A549 treated with CpdA at 1 μM for 4 hours (cell line): ENCODE measurements at places on chromosomes 2 and 18. TPM values are rescaled to one million over a fixed set of nuclear protein-coding genes. Genes with fewer than 3 reads are reported as not detected.

LYG1 gene
- 1.3 to 2.0 TPM (median 1.6 TPM) in 5 replicates for total RNA-seq

SETBP1 gene
- 0.58 to 0.76 TPM (median 0.65 TPM) in 5 replicates for total RNA-seq

ANO7 gene
- 1.4 to 2.5 TPM (median 2.1 TPM) in 5 replicates for total RNA-seq

AQP12A gene
- total RNA-seq, result not detected in 5 replicates

LPIN2 gene
- 12.2 to 15.9 TPM (median 14.7 TPM) in 5 replicates for total RNA-seq

REG1B gene
- total RNA-seq, result not detected in 5 replicates

KLHL41 gene
- 0.15 to 0.76 TPM (median 0.45 TPM) in 4 of 5 replicates, not detected in the other for total RNA-seq

CCDC85A gene
- 0.05 to 0.12 TPM (median 0.10 TPM) in 5 replicates for total RNA-seq

FOXD4L1 gene
- total RNA-seq, result 0.30 to 0.69 TPM (median 0.45 TPM) in 5 replicates

CD8A gene
- 0.20 to 0.39 TPM (median 0.25 TPM) in 5 replicates for total RNA-seq

CRYBA2 gene
- 0.44 TPM in 1 of 5 replicates, not detected in the others for total RNA-seq

PIEZO2 gene
- 0.41 to 0.79 TPM (median 0.58 TPM) in 5 replicates for total RNA-seq

PSMA8 gene
- not detected in 5 replicates for total RNA-seq

CXCR1 gene
- not detected in 5 replicates for total RNA-seq

SH2D6 gene
- 0.43 to 1.0 TPM (median 0.78 TPM) in 5 replicates for total RNA-seq

ARHGAP15 gene
- total RNA-seq, result not detected in 5 replicates

GREB1L gene
- total RNA-seq, result 1.3 to 2.6 TPM (median 2.1 TPM) in 5 replicates

CCT7 gene
- total RNA-seq, result 586 to 976 TPM (median 613 TPM) in 5 replicates

POTEC gene
- not detected in 5 replicates for total RNA-seq

PAIP2B gene
- total RNA-seq, result 0.26 to 0.37 TPM (median 0.34 TPM) in 5 replicates

SS18 gene
- 48.2 to 61.6 TPM (median 53.0 TPM) in 5 replicates for total RNA-seq

REEP1 gene
- 0.43 to 1.3 TPM (median 0.59 TPM) in 5 replicates for total RNA-seq

WNT6 gene
- 0.08 to 0.13 TPM (median 0.11 TPM) in 4 of 5 replicates, not detected in the other for total RNA-seq

CLEC4F gene
- not detected in 5 replicates for total RNA-seq

SLC8A1 gene
- 0.40 to 0.59 TPM (median 0.48 TPM) in 5 replicates for total RNA-seq

ZNF385B gene
- 0.03 TPM in 1 of 5 replicates, not detected in the others for total RNA-seq

CXCR4 gene
- total RNA-seq, result 0.41 to 1.0 TPM (median 0.55 TPM) in 5 replicates

C2orf72 gene
- 4.5 to 7.6 TPM (median 6.1 TPM) in 5 replicates for total RNA-seq

DQX1 gene
- 0.09 to 0.22 TPM (median 0.13 TPM) in 5 replicates for total RNA-seq

AKAIN1 gene
- not detected in 5 replicates for total RNA-seq

GPR155 gene
- total RNA-seq, result 0.24 to 0.77 TPM (median 0.29 TPM) in 5 replicates

REG3A gene
- not detected in 5 replicates for total RNA-seq

CRACDL gene
- 0.49 to 0.89 TPM (median 0.54 TPM) in 5 replicates for total RNA-seq

FBXO15 gene
- total RNA-seq, result 0.67 to 1.3 TPM (median 0.78 TPM) in 4 of 5 replicates, not detected in the other

ABCG8 gene
- not detected in 5 replicates for total RNA-seq

NPAS2 gene
- total RNA-seq, result 77.0 to 119 TPM (median 107 TPM) in 5 replicates

LIPT1 gene
- total RNA-seq, result 3.6 to 5.5 TPM (median 3.8 TPM) in 5 replicates

RBKS gene
- total RNA-seq, result 6.7 to 8.4 TPM (median 7.8 TPM) in 5 replicates

SERPINB12 gene
- not detected in 5 replicates for total RNA-seq

CREB1 gene
- 19.3 to 33.8 TPM (median 29.1 TPM) in 5 replicates for total RNA-seq

TUBA3D gene
- total RNA-seq, result not detected in 5 replicates

NEU4 gene
- total RNA-seq, result 0.14 to 0.45 TPM (median 0.31 TPM) in 5 replicates

ELOA2 gene
- not detected in 5 replicates for total RNA-seq

CHRND gene
- not detected in 5 replicates for total RNA-seq
